ENCODE measurements at places on chromosomes 4 and X. TPM values are rescaled to one million over a fixed set of nuclear protein-coding genes. Genes with fewer than 3 reads are reported as not detected.

CT45A5 gene
- total RNA-seq = not detected

C4orf51 gene
- not detected for total RNA-seq

- no peak for DNase-seq
Measured at GRCh38 chrX:119880076-119880475, 8.4 kb downstream of the NDUFA1 start.

- DNase-seq = no peak
Measured at GRCh38 chr4:169151671-169152070, 119.1 kb downstream of the SH3RF1 start.

TCEAL7 gene
- not detected for total RNA-seq

DNA sequence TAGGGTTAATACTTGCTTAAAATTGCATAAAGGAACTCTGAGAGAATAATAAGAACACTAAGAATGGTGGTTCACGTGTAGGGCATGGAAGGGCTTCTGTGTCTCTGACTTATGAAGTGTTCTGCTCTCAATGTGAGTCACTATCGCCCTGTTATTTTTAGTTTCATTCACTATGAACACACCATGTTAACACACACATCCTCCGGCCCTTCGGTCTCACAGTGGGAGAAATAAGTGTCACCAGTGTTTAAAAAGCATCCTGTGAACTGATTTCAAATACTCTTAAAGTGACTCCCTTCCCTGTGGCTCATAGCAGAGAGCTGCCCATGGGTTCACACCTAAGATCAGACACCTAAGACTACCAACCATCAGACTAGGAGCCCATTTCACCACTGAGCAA lies 33.8 kb upstream of the FGFBP2 start:
- no peak for DNase-seq

GRCh38 chr4:54802336-54802735 lies 144.6 kb downstream of the KIT start:
- DNase-seq = no peak

PAK3 gene
- not detected for total RNA-seq

DNA sequence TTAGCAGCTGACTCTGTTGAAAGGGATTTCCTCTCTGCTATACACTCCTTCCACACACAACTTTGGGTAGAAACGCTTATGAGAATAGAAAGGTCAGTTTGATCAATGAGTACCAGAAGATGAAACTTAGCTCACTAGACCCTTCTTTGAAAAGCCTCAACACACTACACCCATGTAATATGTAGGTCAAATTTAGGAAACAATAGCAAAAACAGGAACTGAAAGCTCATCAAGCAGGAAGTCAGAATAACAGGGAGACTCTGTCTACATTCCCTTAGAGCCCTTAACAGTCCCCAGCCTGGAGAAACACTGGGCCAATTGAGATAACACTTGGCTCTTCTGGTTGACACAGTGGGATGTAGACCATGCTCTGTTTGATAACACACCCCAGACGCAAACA lies 30.7 kb downstream of the SRPX2 start:
- DNase-seq = no peak

- no peak for DNase-seq
Measured at GRCh38 chrX:95860127-95860526, 824.5 kb upstream of the DIAPH2 start.

All from HT-29 (cell line).